ENCODE measurements at places on chromosomes 4 and X.
A peak's percentile ranks its signal among the peaks of the same experiment; 100 is the strongest.

DNA sequence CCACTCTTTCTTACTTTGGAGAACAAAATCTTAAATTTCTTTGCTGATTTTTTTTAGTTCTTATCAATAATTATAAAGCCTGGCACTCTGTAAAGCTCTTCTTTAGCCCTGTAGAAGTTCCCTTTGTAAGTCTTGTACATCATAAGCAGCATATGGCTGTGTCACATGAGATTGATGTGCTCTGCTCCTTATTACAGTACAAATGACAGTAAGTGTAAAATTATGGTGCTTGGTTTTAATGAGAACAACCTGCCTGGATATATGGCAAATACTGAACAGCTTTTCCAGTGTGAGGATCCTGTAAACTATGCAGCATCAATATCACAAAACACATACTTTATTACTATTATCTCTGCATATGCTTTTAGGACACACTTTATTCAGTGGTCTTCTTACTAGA is 145.9 kb upstream of the GNPDA2 start:
- no peaks in the 10 kb centered on the region for H3K36me3 ChIP-seq
- H3K27ac ChIP-seq = no peak overlapping the region
- H3K4me1 ChIP-seq = no peaks in the 10 kb centered on the region
- DNase-seq = no peak

DNA sequence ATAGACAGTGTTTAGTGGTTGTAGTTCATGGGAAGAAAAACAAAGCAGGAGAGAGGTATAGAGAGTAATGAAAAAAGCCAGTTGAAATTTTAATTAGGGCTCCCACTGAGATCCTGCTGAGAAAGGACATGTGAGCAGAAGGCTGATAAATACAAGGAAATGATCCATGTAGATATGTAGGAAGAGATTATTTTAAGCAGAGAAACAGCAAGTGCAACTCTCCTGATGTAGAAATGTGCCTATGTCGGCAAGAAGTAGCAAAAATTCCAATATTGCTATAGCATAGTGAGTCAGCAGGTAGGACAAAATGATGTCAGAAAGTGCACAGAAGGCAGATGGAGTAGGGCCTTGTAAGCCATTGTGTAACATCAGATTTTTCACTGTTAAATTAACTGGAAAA is 1027.3 kb downstream of the PCDH18 start:
- no peak overlapping the region for H3K27ac ChIP-seq
- no peak for DNase-seq
- no peaks in the 10 kb centered on the region for H3K36me3 ChIP-seq
- H3K4me1 ChIP-seq = no peaks in the 10 kb centered on the region
- H3K4me3 ChIP-seq = no peak overlapping the region

DNA sequence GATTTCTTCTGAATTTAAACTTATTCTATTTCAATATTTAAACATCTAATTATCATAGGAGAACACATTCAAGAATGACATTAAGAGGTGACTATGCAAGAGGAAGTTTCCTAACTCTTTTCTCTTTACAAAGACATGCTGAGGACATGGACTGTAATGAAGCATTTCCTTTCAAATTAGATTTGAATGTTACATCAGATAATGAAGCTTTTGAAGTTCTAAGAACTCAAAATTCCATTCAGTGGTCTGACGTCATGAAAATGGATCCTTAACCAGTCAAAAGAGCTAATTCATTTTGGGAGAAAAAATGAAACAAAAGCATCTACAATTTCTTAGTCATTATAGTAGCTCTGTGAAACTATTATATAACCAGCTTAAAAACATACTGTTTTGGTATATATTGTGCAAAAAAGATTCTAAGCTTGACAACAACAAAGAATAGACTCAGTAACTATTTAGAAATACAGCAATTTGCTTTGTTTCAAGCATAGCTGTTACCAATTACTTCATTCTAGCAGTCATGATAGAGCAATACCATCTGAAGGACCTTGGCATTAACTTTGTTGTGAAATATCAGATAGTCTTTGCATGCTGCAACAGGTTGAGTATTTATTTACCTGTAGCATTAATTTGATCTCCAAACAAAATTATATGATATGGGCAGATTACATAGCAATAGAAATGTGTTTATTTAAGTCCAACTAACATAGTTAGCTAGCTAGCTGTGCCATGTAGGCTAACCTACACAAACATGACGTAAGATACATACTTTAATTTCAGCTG is 13.7 kb upstream of the DTHD1 start:
- no peak overlapping the region for H3K4me3 ChIP-seq
- DNase-seq = no peak
- no peaks in the 10 kb centered on the region for H3K27me3 ChIP-seq
- peaks cover 47% of the 10 kb centered on the region for H3K4me1 ChIP-seq
- H3K36me3 ChIP-seq = no peaks in the 10 kb centered on the region
- peak overlapping the region; percentile 4 for H3K27ac ChIP-seq

DNA sequence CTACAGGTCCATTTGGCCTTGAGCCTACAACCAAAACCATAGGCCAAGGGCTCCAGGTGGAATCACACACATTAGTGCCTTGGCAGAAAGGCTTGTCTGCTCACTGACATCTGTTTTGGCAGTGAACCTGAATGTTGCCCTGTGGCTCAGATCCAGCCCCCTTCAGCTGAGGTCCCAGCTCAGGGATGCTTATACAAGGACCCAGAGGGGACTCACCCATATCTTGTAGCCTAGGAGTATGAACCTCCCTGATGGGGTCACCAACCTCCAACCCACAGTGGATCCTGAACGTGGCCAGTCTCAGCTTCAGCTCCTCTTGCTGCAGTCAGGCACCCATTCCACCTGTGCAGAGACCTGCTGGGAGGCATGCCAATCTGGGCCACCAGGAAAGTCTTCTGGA is 50.8 kb upstream of the HMX1 start:
- no peak for DNase-seq
- no peaks in the 10 kb centered on the region for H3K4me1 ChIP-seq
- no peak overlapping the region for H3K27ac ChIP-seq
- H3K27me3 ChIP-seq = peaks cover 14% of the 10 kb centered on the region

DNA sequence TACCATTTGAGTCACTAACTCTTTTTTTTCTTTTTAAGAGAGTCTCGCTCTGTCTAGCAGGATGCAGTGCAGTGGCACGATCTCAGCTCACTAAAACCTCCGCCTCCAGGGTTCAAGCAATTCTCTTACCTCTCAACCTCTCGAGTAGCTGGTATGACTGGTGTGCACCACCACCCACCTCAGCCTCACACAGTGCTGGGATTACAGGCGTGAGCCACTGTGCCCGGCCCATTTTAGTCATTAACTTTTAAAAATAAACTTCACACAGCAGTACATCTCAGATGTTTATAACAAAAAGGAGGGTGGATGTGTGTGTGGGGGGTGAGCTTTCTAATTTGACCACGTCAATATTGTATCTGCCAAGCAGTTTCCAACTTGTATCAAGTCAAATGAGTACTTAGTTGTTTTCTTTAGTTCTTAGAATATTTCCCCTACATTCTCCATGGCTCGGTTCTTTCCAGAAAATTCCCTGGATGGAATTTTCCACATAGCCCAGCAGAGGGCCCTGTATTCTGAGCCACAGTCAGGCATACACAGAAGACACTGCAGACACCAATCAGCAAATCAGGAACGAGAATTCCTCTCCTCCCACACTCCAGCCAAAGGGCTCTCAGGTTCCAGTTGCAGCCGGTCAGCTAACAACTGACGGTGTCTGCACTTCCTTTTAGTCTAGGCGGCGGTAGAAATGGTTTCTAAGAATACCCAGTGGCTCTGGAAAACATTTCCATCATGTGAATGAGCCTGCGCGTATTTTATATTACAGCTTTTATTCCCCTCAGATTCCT is 20.1 kb upstream of the ARAF start:
- H3K27me3 ChIP-seq = no peaks in the 10 kb centered on the region
- no peaks in the 10 kb centered on the region for H3K36me3 ChIP-seq
- H3K4me3 ChIP-seq = no peak overlapping the region
- no peak for DNase-seq

DNA sequence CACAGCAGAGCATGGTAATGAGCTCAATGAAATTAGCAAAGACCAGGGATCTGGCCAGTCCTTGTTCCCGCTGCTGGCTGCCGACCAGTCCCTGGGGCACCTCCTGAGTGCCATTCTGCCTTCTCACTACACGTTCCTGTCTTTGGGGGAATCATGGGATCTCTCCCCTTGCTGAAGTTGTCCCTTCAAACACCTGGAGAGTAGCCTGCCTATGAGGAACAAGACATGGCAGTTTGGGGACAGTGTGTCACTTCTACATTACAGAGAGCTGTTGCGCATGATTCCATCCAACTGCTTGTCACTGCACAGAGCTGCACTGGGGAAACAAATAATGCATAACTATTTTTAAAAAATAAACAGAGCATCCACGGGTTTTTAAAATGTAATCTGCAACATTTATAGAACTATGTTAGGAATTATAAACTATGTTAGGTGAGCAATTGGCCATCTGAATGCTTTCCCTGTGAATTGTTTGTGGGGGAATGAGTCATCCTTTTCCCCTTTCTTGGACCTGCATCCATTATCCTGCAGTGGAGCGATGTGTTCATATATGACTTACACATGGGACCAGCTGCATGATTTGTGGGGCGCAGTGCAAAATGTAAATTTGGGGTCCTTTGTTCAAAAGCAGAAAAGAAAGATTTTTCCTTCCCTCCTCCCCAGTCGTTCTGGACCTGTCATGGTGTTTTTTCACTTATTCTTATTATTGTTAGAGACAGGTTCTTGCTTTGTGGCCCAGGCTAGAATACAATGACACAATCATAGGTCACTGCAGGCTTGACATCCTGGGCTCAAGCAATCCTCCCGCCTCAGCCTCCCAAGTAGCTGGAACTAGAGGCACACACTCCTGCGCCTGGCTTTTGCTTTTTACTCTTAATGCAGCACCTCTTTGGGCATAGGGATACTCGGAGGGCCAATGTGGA is 115.0 kb upstream of the TBL1X start:
- no peaks in the 10 kb centered on the region for H3K36me3 ChIP-seq
- H3K27ac ChIP-seq = no peak overlapping the region
- peaks cover 2% of the 10 kb centered on the region for H3K27me3 ChIP-seq
- DNase-seq = no peak

All from activated naive CD8-positive, alpha-beta T cell treated with anti-CD3 and anti-CD28 coated beads, Interleukin-2, amount 50 U/mL, for 24 hours (primary cell).